ENCODE measurements at places on chromosomes 3 and 15.

- DNase-seq, result no peak
Measured at GRCh38 chr15:75348562-75349350, 1.9 kb downstream of the NEIL1 start.

DNA sequence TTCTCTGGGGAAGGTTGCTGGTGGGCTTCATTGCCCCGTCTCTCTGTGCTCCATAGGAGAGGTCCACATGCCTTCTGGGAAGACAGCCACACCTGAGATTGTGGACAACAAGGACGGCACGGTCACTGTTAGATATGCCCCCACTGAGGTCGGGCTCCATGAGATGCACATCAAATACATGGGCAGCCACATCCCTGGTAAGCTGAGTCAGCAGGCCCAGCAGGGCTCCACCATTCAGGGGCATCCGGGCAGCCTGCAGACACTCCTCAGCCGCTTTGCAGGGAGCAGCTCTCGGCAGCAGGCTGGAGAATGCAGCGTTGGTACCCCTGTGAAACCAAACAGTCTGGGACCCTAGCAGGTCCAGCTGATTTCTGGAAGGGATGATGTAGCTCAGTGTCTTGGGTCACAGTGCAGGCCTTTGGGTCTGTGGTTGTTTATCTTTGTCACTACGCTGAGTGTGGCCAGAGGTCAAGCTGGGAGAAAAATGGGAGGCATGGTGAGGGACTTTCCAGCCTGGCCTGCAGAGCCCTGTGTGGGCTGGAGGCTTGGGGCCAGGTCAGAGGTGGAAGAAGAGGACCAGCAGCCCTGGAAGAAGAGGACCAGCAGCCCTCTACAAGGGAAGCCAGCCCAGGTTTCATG lies 67.2 kb downstream of the DNASE1L3 start:
- DNase-seq, result no peak

- no peak for DNase-seq
Measured at GRCh38 chr15:88342666-88343065, 86.1 kb upstream of the NTRK3 start.

DNA sequence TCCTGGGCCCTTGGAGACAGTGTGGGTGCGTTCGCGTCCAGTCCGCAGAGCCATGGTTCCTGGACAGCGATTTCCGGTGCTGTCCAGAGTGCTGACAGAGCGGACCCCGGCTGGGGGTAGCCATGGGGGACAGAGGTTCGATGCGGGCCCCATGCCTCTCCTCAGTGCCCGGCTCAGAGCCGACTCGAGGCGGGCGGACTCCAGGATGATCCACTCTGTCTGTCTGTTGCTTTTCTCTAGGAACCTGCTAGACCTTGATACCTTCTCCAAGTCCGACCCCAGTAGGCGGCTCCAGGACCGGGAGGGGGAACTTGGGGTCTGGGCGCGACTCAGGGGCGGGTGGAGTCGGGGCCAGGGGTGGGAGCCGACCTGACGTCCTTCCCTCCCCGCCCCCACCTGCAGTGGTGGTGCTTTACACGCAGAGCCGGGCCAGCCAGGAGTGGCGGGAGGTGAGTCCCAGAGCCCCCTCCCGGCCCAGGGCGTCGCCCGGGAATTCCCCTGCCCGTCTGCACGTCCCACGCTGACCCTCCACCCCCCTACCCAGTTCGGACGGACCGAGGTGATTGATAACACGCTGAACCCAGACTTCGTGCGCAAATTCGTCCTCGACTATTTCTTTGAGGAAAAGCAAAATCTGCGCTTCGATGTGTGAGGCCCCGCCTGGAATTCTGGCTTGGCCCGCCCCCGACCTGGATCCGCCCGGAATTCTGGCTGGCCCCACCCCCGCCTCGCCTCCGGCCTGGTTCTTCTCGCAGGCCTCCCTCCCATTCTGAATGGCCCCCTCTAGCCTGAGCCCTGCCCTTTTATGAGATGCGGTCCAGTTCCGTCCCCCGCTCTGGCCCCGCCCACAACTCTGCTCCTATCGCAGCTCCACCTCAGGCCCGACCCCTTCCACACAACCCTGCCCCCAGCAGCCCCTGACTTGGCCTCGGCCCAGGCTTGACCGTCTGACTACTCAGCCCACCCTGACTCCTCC lies 1.0 kb downstream of the CPNE9 start:
- DNase-seq, result no peak

- no peak for DNase-seq
Measured at GRCh38 chr15:72502220-72502809, 28.2 kb downstream of the ARIH1 start.

DNA sequence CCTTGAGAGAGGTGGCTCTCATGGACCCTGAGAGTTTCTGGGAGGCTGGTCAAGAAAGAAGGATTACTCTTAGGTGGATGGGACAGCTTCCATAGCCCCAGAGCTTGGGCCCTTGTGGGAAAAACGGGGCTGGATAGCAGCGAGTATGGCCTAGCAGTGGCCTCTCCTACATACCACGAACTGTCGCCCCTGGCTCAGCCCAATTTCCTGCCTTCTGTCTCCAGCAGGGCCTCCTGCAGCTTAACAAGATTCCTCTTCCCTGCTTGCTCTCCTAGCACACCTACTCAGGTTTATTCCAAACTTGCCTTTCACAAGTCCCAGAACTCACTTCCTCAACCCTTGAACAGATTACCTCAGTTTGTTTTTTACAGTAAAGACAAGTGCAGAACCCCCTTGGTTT lies 139.7 kb upstream of the TPM1 start:
- DNase-seq, result no peak
